WTC11 (cell line): ENCODE measurements at places on chromosomes 7 and 10.

GRCh38 chr7:47407136-47407535 lies 174.8 kb downstream of the TNS3 start:
- DNase-seq = no peak

GRCh38 chr7:21500117-21500832 lies 42.6 kb upstream of the DNAH11 start:
- DNase-seq = no peak

DNA sequence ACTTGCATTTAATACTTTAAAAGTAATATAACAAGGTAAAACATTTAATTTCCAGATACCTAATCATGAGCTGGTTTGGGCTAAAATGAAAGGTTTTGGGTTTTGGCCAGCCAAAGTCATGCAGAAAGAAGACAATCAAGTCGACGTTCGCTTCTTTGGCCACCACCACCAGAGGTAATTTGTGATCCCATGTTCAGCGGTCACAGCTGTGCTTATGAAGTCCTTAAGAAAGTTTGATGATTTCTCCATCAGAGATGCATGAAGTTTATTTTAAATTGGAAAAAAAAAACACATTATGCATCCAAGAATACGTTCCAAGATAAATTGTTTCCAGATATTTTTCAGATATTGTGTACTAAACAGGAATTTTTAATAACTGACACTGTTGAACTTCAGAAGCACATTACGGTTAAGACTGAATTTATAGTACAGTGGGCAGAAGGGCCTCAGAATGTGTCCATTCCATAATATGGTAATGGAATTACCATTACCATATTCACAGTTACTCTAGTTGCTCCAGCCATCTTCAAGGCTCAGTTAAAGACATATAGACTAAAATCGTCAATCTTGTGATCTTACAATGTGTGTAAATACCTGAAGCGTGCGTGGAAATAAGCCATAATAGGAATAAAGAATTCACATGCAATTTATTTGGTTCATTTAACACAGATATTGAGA lies 106.8 kb downstream of the ZMYND11 start:
- DNase-seq = no peak

DNA sequence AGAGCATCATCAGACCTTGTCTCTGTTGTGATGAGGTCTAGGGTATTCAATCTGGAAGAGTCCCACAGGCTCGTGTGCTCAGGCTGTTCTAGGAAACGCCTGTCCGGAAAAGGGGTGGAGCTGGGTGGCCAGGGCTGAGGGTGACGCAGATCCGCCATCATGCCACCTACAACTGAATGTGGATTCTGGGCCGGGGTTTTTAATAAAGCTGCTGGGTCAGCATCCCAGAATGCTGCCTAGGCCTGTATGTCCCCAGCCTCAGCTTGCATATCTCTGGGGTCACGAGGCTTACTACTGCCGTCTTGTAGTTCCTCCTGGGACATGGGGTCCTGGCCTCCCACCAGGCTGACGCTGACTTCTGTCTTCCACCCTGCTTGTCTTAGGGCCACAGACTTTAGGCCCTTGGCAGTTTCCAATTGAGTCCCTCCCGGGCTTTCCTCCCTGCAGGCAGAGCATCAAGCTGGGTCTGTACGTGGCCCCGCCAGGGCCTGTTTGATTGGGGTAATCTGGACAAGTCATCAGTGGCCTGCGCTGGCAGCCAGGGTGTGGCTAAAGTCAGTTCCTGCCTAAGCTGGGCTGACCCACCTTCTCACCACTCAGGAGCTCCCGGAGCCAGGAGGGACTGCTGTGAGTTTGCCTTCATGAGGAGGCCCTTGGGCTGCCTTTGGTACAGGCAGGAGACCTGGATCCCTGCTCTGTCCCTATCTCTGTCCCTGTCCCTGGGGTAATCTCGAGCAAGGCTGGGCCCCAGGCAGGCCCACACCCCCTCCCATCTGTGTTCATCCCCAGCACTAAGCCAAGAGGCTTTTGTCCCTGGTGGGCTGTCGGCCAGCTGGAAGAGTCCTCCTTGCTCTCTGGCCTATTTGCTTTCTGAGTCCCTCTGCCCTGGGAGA lies 79.9 kb downstream of the ZMIZ1 start:
- DNase-seq = no peak

DNA sequence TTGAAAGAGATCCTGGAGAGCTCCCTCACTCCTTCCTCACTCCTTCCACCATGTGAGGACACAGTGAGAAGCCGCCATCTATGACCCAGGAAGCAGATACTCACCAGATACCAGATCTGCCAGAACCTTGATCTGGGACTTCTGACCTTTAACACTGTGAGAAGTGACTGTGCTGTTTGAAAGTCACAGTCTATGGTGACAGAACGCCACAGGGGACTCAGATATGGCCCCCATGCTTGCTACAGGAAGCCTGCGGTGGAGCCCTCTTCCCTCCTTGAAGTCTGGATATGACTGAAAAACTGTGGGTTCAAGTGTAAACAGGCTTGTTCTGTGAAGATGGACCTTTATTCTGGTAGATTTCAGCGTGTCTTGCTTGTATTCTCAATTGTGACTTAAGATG lies 297.8 kb downstream of the KLF6 start:
- DNase-seq = no peak

DNA sequence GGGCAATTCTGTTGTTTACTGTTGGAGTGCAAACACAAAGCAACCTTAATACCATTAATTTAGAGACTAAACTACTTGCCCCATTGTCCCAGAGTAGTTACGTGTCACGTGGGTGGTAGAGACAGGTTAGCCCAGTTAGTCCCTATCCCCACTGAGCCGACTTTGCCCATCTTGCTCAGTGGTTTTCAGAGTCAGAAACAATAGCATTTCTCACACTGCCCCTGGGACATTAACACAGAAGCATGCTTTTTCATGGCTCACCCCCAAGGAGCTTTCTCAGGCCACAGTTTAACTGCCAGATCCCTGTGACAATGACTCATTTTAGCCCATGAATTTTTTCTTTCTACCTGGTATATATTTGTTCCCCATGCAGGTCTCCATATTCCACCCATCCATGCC lies 271.0 kb downstream of the POU6F2 start:
- no peak for DNase-seq

DNA sequence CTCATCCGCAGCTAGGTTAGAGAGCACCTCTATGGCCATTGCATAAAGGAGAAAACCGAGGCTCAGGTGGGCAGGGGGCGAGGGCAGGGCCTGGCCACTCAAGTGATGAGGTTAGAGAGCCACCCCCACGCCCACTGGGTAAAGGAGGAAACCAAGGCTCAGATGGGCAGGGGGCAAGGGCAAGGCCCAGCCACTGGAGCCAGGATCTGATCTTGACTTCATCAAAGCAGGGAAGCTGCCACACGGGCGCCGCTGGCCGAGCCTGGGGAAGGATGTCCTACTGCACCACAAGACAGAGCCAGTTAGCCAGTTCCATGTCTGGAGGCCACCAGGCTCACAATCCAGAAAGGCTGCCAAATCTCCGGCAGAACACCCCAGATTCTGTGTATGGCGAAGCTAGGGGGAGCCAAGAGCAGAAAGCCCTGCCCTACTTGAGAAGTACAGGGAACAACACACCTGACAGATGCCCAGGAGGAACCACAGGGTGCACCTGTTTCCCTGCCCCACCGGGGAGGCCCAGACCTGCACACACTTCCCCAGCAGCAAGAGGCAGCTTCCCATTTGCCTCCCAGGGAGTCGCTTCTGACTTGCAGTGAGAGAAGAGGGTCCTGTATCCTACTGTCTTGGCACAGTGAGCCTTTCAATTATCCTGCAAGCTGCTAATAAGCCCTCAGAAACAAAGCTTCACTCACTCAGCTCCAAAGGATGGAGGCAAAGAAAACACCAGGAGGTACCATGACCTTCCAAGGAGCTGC lies 101.9 kb downstream of the TNS3 start:
- DNase-seq = no peak

GRCh38 chr7:32415519-32415918 lies 74.7 kb downstream of the LSM5 start:
- DNase-seq = no peak

DNA sequence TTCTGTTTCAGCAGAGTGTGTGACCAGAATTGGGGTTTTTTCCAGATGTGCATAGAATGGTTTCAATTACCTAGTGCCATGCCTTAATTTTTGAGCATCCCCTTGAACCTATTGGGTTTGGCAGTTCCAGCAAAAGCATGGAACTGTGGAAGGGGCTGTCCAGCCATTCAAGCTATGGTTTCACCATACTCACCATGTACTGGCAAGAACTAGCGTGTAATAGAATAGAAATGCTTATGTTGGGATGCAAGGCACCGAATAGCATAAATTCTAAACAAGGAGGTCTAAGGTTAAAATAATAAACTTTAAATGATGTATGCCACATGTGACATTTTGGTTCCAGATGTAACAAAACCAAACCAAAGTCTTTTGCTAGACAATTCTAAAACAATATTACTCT lies 91.4 kb downstream of the MTERF1 start:
- DNase-seq = no peak

DNA sequence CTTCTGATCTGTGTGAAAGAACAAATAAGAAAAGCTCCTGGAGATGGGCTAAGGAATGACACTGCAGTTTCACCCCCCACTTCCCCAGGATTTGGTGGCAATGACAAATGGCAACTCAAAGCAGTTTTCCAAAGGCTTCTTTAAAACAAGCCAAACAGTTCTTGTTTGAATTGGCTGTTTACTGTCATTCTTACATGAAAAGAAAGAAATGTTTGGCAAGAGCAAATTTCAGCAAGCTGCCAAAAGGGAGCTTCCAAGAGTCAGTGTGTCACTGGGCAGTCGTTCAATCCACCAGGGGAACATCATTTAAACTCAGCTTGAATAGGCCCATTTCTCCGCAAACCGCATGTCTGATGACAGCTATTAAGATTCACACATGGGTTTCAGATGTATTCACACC lies 119.0 kb upstream of the RHOBTB1 start:
- no peak for DNase-seq

DNA sequence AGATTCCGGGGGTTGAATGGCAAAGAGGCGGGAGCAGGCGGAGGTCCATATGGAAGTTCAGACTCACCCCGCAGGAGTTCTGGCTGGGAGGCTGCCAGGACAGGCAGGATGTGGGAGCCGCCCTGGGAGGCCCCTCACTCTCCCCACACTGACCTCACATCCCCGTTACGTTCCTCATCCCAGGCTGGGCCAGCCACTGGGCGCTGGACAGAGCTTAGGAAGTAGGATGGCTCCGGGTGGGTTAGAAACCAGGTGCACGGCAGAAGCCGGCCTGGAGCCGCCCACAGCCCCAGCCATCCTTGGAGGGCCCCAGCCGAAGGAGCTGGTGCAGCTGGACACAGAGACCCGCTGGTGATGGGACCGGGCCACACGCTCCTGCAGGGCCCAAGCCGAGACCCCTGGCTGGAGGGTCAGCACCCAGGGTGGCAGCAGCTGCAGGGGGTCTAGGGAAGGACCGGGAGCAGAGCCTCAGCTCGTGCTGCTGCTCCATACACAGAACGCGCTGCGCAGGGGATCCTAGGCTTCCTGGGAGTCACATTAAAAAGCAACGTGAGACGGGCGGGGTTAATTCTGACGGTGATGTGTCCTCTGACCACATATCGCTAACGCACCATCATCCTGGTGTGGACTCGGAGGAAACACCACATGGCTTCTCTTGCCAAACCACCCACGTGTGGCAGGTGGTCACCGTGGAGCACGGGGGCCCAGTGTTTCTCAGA lies 98.6 kb upstream of the DIP2C start:
- no peak for DNase-seq

GRCh38 chr10:5390607-5391205 lies 13.9 kb downstream of the TUBAL3 start:
- DNase-seq = no peak

DNA sequence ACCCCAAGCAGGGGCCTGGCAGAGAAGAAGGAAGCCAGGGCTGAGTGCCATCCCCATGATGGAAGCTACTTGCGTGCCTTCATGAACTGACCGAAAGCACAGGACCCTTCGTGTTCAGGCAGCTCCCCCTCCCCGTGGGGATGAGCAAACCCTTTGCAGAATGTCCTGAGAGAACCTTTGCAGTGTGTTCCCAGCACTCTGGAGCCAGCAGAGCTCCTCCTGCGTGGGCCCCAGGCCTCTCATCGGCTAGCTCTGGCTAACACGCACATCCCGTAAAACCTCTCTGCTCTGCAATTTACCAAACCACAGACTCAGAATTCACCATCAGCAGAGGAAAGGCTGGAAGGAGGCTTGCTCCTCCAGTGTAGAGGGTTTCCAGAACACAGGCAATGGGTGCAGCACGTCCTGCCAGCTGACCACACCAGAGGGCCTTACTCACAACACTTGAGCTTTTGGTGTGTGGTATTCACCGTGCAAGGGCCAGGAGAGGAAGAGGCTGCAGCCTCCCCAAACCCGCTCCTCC lies 3.1 kb downstream of the SH3PXD2A start:
- no peak for DNase-seq

DNA sequence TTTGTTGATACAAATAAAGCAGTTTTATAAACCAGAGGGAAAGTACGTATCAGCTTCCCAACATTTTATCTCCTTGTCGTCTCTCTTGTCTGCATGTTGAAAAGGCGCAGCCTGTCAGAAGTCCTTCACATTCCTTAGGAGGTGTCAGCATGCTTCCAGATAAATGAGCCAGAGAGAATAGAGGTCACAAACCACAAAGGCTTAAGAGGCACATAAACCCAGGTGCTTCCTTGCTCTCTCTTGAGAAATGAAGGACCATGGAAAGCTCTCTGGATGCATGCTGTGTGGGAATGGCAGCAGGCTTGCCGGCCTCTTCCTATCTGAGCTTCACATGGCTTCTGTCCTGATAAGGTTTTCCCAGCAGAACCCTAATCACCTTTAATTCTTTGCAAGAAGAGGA lies 448.5 kb downstream of the XPNPEP1 start:
- DNase-seq = no peak

DNA sequence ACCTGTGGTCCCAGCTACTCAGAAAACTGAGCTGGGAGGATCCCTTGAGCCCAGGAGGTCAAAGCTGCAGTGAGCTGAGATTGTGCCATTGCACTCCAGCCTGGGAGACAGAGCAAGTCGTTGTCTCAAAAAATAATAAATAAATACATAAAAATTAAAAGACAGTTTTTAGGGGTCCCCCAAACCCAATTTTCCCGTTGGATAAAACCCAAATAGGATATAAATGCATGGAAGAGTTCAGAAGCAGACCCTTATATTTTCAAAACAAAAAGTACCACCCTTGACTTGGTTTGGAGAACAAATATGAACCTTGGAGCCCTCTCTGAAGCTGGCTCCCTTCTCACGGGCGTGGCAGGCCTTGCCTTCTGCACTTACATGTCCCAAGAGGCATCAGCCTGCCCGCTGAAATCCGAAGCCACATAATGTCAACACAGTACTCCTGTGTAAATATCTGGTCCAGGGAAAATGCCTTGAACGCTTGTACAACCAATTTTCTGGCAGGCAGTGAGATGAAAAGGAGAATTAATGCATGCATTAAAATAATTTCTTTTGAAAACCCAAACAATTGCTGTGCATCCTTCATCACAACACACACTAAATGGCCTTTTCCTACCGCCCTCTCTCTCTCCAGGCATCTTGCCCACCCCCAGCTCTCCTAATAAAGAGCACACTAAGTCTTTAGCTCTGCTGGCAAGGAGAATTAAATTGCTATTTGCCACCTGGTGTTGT lies 46.4 kb upstream of the PARD3 start:
- no peak for DNase-seq

GRCh38 chr10:51574248-51575048 lies 124.9 kb downstream of the CSTF2T start:
- no peak for DNase-seq
